WTC11 (cell line): ENCODE measurements at places on chromosomes 7 and 10. TPM values are rescaled to one million over a fixed set of nuclear protein-coding genes. Genes with fewer than 3 reads are reported as not detected.

The DGKB gene
- 1.9 to 3.5 TPM (median 3.0 TPM) in 3 replicates for total RNA-seq

The RTKN2 gene
- 16.7 to 20.5 TPM (median 16.8 TPM) in 3 replicates for total RNA-seq

DNA sequence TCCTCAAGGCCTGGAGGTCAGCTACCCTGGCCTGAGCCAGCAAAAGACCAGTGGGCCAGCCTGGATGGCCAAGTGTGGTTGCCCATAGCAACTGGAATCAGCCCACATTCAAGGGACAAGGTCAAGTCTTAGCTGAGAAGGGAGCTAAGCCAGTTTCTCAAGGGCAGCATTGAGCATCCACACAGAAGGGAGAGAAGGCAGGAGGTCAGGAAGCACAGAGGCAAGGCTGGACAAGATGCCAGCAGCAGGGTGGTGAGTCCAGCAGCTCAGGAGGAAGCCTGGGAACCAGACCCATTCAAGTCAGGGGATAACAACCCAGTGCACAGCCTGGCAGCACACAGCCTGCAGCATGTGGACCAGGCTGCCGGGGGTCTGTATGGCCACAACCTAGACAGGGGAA, 54.0 kb upstream of the ZMIZ1 start:
- DNase-seq: no peak

- DNase-seq: no peak
Measured at GRCh38 chr10:98460837-98461499, 14.2 kb upstream of the HPS1 start.

The RADIL gene
- 8.6 to 12.1 TPM (median 11.1 TPM) in 3 replicates for total RNA-seq
